ENCODE measurements at places on chromosomes 13 and 19.

DNA sequence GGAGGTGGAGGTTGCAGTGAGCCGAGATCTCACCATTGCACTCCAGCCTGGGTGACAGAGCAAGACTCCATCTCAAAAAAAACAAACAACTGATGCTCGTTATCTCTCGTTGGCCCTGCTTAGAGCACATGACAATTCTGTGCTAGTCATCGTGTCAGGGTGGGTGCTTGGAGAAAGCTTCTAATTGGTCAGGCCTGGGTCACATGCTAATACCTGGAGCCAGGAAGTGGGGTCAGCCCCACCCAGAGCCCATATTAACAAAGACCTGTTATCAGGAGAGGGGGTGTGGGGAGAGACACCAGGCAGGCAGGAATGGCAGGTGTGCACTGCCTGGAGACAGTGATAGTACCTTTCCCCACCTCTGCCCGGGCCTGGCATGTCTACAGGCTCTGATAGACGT, 84.9 kb downstream of the DPF1 start:
- DNase-seq = no peak

DNA sequence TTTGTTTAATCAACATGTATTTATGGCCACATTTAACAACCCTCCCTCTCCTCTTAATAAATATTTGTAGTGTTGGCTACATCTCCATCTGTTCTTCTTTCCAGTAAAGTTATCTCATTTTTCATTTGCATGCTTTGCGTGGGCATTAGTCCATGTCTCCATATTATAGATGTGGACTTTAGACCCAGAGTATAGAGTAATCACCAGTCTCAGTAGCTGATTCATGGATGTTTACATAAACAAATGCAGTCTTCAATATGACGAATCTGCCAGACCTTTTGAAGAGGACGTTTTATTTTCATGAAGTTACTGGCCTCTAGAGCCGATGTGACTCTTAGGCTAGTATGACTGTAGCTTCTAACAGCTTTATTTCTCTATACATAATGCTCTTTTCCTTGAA, 1546.2 kb downstream of the OLFM4 start:
- DNase-seq = no peak

DNA sequence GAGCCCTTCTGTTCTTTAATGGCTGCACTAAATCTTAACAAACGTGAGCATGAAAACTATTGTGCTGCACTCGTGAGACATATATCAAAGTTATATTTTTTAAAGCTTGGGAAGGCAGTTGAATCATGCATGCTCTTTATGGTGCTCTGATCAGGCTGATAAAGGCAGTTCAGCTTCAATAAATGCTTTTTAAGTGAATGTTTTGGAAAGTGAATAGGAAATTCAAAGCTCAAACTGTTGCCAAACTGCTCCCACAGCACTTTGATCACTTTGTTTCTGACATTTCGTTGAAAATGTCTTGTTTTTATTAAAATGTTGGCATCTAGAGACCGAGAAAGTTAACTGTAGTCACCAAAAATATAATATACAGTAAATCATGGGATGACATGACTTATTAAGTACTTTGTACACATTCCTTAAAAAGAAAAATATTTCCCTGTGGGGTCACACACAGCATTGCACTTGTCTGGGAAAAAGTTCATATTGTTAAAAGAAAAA, 625.7 kb upstream of the PCDH9 start:
- no peak for DNase-seq

- DNase-seq = no peak
These were observed 324.3 kb downstream of the TEX29 start for GRCh38 chr13:111644750-111645149.

GRCh38 chr13:50241479-50241878, 226.2 kb downstream of the KCNRG start:
- no peak for DNase-seq

DNA sequence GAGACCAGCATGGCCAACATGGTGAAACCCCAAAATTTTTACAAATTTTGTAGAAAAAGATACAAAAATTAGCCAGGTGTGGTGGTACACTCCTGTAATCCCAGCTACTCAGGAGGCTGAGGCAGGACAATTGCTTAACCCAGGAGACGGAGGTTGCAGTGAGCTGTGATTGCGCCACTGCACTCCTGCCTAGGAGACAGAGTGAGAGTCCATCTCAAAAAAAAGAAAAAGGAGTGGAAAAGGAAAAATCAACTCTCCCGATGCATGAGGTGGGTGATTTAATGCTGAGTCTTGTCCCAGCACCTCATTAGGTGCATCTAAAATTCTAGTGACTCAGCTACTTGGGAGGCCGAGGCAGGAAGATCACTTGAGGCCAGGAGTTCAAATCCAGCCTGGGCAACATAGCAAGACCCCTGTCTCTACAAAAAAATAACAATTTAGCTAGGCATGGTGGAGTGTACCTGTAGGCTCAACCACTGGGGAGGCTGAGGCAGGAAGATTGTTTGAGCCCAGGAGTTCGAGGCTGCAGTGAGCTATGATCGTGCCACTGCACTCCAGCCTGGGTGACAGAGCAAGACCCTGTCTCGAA, 19.8 kb downstream of the GTPBP3 start:
- no peak for DNase-seq

- DNase-seq = no peak
These were observed 12.0 kb downstream of the LPAR6 start for GRCh38 chr13:48400850-48401291.

DNA sequence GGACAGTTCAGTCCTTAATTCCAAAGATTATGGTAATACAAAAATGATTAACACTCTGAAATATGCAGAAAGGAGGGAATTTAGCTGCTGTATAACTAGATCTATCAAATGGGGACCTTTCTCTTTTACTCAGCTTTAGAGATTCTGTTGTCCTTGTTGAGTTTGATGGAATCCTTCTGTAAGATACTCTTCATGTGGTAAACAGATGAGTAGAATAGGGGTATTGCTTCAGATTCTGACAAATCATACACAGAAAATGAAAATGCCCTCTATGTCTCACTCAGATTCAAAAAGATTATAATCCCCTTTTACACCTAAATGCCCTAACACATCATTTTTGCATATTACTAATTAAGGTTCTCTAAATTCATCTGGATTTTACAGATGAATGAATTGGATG, 50.7 kb downstream of the ARHGAP35 start:
- DNase-seq = no peak

DNA sequence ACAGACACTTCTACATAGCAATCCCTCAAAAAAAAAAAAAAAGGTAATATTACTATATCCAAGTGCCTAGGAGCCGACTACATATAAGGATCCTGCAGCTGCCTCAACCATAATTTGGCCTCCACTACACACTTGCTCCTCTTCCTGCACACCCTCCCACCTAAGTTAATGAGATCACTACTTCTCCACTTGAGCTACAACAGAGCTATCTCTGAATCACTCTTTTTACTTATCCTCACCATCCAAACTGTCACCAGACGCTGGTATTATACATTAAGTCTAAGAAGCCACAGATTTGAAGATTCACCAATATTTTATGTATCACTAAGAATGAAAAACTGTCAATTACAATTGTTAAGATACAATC, 8.3 kb downstream of the OBI1 start:
- no peak for DNase-seq

DNA sequence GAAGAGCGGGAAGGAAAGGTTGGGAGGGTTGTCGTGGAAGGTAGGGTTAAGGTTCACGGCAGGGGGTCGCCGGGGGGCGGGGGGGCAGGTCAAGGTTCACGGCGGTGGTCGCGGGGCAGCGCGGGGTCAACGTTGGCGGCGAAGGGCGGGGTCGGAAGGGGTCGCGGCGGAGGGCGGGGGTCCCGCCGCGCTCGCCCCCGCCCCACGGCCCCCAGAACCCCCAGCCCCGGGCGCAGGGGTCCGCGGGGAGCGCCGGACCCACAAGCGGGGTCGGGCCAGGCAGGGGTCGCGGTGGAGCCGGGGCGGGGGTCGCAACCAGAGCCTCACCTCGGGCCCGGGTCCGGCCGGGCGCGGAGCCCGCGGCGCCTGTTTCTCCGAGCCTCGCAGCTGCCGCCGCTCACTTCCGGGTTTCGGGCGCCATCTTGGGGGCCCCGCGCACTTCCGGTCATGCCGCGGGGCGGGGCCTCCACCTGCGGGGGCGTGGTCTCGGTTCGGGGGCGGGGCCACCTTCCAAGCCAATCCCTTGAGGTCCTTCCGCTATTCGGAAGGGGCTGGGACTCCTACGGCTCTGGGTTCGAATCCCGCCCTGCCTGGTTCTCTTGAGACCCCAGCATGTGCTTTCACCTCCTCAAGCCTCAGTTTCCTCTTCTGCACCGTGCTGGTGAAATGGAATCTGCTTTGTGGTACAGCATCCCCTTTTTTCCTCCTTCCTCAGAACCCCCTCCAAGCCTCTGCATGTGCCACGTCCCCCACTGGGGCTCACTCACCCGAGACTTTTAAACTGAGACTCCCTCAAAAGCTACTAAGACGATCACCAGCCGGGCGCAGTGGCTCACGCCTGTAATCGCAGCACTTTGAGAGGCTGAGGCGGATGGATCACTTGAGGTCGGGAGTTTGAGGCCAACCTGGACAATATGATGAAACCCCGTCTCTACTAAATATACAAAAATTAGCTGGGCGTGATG, at the start of gene SBNO2:
SBNO2 (minus strand) TSS at position 424 of the 965 bp plus-strand sequence. CDS start 19,992 bp downstream, outside the sequence.
- DNase-seq = peak; percentile 91

- no peak for DNase-seq
These were observed 76.6 kb downstream of the ZIC5 start for GRCh38 chr13:99894840-99895443.

DNA sequence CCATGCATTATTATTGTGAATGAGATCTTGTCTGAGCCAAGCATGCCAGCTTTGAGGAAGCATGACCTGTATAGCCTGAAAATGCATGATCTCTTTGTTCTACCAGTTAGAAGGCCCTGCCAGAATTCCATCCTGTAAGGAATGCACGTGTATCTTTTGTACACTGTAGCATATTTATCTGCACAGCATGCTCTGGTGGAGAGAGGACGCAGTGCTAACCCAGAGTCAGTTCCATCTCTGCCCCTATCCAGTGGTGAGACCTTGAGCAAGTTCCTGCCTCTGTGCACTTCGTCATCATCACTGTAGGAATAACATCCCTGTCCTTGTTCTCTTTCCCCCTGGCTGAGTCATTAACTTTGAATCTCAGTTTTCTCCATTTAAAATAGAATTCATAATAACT, 233.8 kb downstream of the SLC7A1 start:
- no peak for DNase-seq

GRCh38 chr19:897442-898039, 4.3 kb downstream of the RNU6-9 start:
- no peak for DNase-seq

GRCh38 chr13:110312339-110313031, 5.4 kb downstream of the COL4A2 start:
- no peak for DNase-seq

GRCh38 chr13:102710261-102710679, 15.4 kb upstream of the METTL21C start:
- DNase-seq = no peak

DNA sequence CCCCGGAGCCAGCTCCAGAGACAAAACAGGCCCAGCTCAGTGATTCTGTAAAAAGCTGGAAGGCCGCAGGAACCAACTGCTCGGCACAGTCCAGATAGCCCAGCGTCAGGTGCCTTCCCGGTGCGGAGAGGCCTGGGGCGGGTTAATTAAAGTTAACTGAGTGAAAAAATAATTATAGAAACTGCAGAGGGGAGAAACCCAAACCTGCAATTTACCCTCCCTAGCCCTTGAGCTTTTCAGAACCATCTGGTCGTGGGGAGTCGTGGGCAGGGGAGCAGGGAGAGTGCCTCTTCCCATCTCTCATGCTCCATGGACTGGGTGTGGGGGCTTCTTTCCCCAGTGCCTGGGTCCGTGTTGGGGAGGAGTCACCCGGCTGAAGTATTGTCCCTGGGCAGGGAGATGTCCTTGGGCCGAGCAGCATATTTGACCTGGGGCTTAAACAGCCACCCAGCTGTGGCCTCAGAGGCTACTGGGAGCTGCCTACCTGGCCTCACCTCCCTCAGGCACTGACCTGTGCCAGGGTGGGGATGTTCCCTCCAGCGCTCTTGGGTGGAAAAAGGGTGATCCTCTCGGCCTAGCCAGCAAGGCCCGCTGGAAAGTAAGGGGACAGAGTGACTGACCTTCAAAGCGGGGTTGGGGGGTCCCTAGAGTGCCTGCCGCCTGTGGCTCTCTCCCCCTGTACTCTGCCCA, 65.9 kb downstream of the CHST8 start:
- no peak for DNase-seq

DNA sequence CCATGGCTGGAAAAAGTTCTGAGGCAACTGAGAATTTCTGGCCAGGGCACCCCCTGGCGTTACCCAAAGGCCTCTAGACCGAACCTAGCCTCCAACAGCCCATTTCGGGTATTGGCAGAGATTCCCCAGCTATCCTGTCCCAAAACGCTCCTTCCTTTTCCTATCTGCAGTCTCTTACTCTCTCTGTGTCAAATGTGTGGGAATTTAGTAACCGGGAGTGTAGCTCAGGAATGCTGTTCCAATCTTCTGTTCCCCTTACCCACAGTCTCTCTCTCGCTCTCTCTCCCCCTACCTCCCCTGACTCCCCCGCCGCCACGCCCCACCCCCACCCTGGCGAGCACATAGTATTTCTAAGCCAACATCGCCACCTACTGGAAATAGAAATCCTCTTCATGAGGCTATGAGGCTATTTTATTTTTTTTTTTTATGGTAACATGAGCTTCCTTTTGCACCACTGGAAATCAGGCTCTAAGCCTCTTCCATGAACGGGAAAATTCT, 27.0 kb downstream of the OXGR1 start:
- DNase-seq = no peak

Data from activated T-cell treated with anti-CD3 and anti-CD28 coated beads, Interleukin-2, amount 50 U/mL, for 72 hours (primary cell).